Fibroblast of skin of back (primary cell): ENCODE measurements at places on chromosomes 4 and X.

DNA sequence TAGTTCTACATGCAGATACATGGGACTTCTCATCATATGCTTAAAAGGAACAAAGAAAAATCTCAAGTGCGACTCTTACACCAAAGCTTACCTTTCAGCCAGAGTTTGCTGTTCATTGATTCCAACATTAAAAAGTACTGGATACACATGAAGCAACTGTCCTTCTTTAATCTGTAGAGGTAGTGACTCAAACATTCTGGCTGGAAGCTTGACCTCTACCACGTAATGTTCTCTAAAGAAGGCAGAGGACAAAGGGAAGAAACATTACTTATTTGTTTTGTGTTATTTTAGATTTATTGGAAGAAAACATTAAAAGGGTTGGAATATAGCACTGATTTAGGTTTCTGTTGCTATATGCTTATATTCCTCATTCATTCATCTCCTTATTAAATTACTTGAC lies 476.1 kb downstream of the IL15 start:
- no peak for DNase-seq

DNA sequence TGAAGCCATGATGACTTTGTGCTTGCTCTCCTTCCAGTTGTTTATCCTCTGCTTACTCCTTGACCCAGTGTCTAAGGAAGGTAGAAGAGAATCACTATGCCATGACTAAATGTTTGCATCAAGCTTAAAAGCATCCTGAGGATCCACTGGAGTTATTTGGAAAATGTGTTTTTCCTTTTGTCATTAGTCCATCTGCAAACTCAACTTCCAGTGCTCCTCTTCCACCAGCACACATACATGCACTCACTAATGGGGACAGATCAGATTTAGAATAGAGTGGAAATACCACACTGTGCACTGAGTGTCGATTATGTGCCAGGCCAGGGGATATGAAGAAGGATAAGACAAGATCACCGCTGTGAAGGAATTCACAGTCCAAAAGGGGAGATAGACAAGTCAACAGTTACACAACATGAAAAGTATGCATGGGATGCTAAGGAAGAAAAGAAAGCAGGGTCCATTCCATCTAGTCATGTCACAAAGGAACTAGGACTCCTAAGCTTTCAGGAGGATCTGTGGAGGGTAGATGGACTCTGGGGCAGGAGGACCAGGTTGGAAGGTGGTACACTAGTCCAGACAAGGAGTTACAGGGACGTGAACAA lies 1.9 kb downstream of the OCIAD2 start:
- peak; percentile 83 for DNase-seq

DNA sequence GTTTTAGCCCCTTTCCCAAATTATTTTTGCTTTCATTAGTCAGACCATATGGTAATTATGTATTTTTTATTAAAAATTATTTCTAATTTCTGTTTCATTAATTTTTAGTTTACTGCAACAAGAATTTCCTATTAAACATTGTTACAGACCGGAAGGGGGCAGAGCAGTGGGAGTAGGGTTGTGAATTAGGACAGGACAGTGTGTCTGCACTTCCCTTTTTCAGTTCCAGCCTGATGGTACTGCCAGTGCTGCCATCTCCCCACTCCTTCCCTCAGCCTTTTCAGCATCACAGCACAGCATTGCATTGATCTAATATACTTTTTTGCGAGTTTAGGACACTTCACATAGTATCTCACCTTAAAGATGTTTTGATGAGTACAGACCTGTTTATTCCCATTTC lies 76.5 kb downstream of the STIM2 start:
- DNase-seq = no peak

- DNase-seq = peak; percentile 6
Measured at GRCh38 chr4:112361181-112361791, 64.1 kb downstream of the ALPK1 start.

DNA sequence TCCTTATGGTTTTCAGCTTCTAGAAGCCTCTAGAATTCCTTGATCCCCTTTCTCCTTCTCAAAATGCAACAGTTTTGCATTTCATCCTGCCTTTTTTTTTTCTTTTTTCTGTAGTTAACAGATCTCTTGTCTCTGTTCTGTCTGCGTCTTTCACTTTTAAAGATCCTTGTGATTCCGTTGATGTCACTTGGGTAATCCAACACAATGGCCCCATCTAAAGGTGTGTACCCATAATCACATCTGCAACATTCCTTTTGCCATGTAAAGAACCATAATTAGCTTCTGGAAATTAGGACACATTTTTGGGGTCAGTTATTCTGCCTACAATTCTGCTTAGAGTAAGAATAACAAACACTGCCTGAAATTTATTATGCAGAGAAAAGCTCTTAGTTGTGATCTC lies 1180.9 kb upstream of the ADGRL3 start:
- DNase-seq = no peak

- DNase-seq = no peak
Measured at GRCh38 chrX:1218286-1218685, 5.8 kb upstream of the CRLF2 start.
